SIG-M5 (cell line): ENCODE measurements at places on chromosomes 3 and 15.

DNA sequence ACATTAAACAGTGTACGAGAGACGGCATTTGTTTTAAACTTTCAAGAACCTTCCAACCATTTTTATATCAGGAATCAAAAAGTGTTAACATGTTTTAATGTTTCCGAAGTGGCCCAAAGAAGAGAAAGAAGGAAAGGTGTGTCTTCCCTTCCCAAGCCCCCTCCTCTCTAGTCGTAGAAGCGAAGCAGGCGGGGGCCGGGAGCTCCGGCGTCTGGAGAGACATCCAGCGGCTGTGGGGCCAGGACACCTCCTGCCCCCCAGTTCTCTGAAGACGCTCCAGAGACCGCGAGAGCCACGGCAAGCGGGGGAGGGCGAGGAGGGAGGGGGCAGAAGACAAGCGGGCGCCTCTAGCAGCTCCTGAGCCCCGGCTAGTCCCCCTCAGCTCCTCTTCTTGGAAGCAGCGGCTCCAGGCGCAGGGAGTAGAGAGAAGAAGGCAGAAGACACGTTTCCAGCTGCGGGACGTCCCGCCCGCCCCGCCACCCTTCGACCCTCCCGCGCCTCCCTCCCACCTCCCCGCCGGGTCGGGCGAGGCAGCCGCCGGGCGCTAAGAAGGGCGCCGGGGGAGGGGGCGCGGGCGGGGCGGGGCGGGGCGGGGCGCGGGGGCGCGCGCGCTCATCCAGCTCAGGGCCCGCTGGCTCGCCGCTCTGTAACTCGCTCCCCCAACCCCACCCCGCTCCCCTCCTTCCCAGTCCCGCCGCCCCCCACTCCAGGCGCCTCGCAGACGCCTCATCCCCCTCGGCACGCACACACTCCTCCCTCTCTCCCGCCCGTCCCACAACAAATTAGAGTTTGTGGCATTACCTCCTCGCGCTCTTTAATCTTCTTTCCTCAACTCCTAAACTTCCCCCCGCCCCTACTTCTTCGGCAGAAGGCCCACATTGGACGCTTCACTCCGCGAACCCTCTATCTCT lies at the start of gene ZBTB20:
TSS of gene ZBTB20 (minus strand) at position 871 of the 911 bp plus-strand sequence.
- no peak for DNase-seq

GRCh38 chr15:84702961-84703482 lies 12.9 kb downstream of the SEC11A start:
- no peak for DNase-seq

- no peak for DNase-seq
These were observed 29.8 kb upstream of the MB21D2 start for GRCh38 chr3:192947421-192947820.

GRCh38 chr15:85337425-85338074 lies 42.9 kb upstream of the AKAP13 start:
- DNase-seq, result no peak
